ENCODE measurements at places on chromosomes 11 and 22. TPM values are rescaled to one million over a fixed set of nuclear protein-coding genes. Genes with fewer than 3 reads are reported as not detected.
A peak's percentile ranks its signal among the peaks of the same experiment; 100 is the strongest.

SLC22A8 gene
- total RNA-seq = not detected

SHANK3 gene
- total RNA-seq = 59.9 TPM

DNA sequence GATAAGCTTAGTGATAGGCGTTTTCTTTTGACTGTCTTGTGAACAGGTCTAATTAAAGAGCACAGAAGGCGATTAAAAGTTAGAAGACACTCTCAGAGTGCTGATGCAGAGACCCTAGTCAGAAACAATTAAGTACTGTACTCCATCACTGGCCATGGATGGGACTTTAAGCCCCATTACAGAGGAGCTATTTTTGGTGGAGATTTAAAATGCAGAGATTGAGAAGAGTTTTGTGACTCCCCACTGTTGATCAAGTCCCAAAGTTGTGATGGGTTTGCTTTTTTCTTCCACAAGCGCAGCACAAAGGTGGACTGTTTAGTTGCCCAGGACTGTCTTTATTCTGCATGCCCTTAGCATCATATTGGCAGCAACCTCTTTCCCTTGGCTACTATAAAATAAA, 978 bp downstream of the LUZP2 start:
- DNase-seq = no peak

GRCh38 chr11:61959114-61959513, 8.3 kb downstream of the FTH1 start:
- no peak for DNase-seq

LYVE1 gene
- 108 TPM for total RNA-seq

CLMP gene
- total RNA-seq = 17.6 TPM

DNA sequence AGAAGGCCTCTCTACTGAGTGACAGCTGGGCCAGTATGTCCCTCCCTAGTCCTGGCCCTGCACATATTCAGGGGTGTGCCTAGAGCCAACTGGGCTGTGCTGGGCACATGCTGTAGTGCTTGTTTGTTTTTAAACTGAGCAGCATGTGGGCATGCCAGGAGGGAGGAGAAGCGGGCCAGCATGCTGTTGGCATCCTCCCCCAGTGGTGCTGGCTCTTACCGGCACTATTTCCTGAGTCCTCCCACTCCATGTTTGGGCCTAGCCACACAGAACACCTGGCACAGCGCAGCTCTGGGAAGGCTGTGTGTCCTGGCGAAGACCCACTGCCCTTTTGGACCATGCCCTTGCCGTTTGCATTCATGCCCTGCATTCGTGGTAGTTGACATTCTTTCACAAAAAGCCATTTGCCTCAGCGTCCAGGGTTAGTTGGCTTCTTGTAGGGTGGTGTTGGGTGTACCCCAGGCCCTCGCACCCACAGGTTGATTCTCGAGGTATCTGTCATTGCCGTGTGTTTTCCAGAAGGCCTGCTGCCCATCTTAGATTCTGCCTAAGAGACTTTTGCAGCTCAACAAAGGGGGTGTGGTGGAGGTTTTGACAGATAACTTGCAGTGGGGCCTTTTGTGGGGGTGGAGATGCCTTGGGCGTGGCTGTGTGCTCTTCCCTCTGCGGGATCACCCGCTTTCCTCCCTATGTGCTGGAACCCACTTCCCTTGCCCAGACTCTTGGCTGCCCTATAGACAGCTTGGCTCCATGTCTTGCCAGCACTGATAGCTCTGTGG, 13.6 kb downstream of the DGCR8 start:
- DNase-seq = peak; percentile 28

- DNase-seq = no peak
These were observed 78.4 kb downstream of the ETS1 start for GRCh38 chr11:128508770-128509510.

DNA sequence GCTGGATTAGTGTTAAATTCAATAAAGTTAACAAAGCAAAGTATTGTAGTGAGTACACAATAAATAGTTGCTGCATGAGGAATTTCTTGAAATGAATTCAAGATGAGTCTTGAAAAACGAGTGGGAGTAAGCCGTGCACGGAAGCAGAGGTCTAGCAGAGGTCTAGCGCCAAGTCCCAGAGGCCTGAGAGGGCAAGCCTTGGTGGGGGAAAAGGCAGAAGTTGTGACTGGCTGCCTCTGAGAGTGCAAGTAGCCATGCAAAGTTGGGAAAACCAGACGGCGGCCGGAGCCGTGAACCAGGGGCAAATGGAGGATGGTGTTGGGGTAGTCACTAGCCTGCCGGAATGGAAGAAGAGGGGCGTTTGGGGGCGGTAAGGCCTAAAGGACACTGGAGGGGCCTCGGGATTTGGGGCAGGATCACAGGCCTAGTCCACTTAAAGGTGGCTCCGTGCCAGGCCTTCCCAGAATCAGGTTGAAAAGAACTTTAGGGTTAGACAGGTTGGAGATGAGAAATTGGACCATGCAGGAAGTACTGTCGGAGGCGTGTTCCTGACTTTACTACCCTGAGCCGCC, 379 bp upstream of the SLC3A2 start:
- DNase-seq = no peak

DNA sequence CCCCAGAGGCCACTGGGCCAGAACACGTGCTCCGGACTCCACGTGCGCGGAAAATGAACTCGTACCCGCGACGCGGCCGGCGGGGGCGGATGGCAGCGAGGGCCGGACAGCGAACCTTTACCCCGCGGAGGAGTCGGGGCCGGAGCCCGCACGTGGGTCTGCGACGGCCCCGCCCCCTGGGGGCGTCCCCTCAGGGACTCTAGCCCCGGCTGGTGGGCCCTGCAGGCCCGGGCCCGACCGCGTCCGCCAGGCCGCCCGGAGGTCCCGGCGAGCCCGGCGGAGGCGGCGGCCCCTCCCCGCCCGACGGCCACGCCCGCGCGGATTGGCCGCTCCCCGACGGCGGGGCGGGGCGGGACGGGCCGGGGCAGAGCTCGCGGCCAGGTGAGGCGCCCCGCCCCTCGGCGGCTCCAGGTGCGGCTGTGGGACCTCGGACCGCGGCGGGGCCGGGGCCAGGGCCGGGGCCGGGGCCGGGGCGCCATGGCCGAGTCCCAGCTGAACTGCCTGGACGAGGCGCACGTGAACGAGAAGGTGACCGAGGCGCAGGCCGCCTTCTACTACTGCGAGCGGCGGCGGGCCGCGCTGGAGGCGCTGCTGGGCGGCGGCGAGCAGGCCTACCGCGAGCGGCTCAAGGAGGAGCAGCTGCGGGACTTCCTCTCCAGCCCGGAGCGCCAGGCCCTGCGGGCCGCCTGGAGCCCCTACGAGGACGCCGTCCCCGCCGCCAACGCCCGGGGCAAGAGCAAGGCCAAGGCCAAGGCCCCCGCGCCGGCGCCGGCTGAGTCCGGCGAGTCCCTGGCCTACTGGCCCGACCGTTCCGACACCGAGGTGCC, at the start of gene FAM83F:
FAM83F (plus strand) TSS at position 389 of the 827 bp plus-strand sequence; CDS start at position 478, 89 bp downstream.
- DNase-seq = no peak

TRPM5 gene
- total RNA-seq = not detected

Data from upper lobe of right lung (tissue), 1 donor.